ENCODE measurements at places on chromosomes 7 and 10.

GRCh38 chr7:68433462-68434070 lies 1164.7 kb upstream of the AUTS2 start:
- no peak for DNase-seq

DNA sequence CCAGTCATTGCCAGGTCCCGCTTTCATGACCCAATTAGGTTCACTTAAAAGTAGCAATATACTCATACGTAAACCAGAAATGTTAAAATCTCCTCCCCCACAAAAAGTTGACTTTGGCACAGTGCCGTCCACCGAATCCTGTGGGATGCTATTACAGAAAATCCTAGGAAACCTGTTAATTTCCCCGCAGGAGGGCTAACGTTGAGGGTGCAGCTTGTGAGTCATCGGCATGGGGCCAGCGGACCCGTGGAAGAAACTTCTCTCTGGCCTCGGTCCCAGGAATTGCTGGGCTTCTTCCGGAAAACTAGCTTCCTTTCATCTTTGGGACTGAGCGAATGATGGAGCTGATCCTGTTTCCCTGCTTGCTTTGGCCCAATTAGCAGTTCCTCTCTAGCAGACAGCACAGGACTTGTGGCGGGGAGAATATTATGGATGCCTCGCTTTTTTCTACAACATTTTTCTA lies 13.5 kb downstream of the CRYGN start:
- peak; percentile 81 for DNase-seq

GRCh38 chr10:17758896-17759295 lies 6.9 kb downstream of the TMEM236 start:
- DNase-seq, result no peak

GRCh38 chr10:77023396-77023795 lies 614.2 kb downstream of the KCNMA1 start:
- DNase-seq, result no peak
